Cerebellum (tissue), 4 donors: ENCODE measurements at places on chromosomes 1 and 21. TPM values are rescaled to one million over a fixed set of nuclear protein-coding genes. Genes with fewer than 3 reads are reported as not detected.

- DNase-seq: peak; percentile 63
These were observed 20.7 kb upstream of the CYP2J2 start for GRCh38 chr1:59947047-59947938.

GRCh38 chr1:228013131-228013934 is 6.5 kb downstream of the WNT3A start:
- DNase-seq: no peak

GRCh38 chr21:46122758-46123683 is 25.1 kb downstream of the COL6A2 start:
- no peak for DNase-seq

DNA sequence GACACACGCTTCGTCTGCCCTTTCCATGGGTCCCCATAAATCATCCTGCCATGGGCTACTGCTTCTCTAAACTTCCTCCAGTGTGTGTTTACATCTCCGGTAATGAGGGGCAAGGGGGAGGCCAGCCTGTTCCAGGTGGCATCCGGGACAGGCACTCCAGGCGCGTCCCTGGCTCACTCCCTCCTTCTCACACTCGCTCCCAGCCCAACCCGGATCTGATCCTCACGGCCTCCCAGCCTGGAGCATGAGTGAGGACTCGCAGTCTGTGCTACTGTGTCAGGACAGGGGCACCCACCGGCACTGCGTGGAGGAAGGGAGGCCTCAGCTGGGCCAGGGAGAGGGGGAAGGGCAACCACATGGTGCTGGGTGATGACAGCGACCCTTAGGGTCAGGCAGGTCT is 225.4 kb downstream of the TRABD2B start:
- DNase-seq: no peak

GRCh38 chr1:42173155-42173933 is 8.8 kb upstream of the GUCA2A start:
- DNase-seq: peak; percentile 77

DNA sequence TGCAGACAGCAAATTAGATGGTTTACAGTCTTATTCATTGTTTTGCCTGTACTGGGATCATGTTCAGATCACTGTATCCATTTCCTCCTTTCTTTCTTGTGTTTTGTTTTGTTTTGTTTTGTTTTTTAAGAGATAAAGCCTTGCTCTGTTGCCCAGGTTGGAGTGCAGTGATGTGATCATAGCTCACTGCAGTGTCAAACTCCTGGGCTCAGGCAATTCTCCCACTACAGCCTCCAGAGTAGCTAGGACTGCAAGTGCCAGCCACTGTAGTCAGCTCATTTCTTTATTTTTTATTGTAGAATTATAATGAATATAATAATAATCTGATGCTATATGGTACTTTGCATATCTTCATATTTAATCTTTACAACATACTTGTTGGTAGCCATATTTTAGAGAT is 403.7 kb upstream of the B3GALT2 start:
- DNase-seq: no peak

DNA sequence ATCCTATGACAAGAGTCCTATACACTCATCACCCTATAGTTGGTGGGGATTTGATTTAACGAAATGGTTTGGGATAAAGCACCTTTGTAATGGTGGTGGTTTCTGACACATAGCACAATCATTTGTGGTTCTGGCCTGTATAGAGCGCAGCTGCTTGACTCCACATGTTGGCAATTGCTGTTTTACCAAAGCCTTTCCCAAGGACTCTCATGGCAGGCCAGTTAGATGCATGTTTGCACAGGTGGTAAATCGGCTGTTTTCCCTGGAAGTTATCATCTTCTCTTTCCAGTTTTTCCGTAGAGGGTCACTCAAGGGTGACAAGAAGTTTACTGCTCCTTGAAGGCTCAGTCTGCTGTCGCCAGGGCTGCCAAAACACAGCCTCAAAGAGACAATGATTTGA is 17.1 kb upstream of the XPR1 start:
- DNase-seq: no peak

Gene IARS2
- 41.5 TPM for total RNA-seq

Gene PHC2
- 47.2 TPM for total RNA-seq
